SW 1271 (cell line): ENCODE measurements at places on chromosomes 1 and 21.

- no peak for DNase-seq
Observed at GRCh38 chr1:231605149-231606100, 21.2 kb upstream of the DISC1 start.

- no peak for DNase-seq
Observed at GRCh38 chr21:44431300-44431699, 24.0 kb upstream of the LRRC3 start.

- DNase-seq = no peak
Observed at GRCh38 chr1:167158111-167158812, 62.4 kb upstream of the POU2F1 start.

DNA sequence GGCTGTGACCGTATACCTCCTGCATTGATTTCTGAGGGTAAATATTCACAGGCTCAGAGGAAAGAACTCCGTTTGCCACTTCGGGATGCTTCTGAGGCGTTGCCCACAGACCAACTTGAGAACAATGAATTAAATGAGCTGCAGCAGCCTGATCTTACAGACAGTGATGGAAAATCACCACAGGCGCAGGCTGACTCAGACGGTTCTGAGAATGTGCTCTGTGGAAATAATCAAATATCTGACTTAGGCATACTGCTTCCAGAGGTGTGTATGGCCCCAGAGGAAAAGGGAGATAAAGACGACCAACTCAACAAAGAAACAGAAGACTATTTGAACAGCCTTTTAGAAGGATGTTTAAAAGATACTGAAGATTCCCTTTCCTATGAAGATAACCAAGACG lies 76.7 kb upstream of the SCCPDH start:
- no peak for DNase-seq

DNA sequence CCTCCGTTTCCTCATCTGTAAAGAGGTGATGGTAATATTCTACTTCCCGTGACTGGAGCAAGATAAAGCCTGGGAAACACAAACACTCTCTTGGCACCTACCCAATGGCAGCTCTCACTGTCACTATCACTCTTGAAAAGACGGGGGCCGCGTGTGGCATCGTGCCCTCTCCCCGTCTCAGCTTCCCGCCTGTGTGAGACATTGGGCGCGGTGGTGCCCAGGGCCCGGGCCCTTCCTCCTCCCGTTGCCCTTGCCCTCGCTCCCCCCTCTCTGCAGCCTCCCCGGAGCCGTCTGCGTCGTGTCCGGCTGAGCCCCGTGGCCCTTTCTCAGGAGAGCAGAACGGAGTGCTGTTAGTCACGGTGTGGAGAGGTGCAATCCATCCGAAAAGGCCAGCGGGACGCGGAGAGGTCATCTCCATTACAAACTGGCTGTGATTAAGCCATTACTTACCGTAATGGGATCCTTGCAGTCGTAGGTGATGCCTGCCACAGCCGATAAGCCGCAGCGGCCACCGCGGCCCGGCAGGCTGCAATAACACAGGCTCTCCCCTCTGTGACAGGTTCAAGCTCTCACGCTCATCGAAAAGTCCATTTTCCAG lies 156.4 kb upstream of the ZC3H12A start:
- no peak for DNase-seq

- no peak for DNase-seq
Observed at GRCh38 chr1:244234009-244234643, 183.0 kb downstream of the ZBTB18 start.

DNA sequence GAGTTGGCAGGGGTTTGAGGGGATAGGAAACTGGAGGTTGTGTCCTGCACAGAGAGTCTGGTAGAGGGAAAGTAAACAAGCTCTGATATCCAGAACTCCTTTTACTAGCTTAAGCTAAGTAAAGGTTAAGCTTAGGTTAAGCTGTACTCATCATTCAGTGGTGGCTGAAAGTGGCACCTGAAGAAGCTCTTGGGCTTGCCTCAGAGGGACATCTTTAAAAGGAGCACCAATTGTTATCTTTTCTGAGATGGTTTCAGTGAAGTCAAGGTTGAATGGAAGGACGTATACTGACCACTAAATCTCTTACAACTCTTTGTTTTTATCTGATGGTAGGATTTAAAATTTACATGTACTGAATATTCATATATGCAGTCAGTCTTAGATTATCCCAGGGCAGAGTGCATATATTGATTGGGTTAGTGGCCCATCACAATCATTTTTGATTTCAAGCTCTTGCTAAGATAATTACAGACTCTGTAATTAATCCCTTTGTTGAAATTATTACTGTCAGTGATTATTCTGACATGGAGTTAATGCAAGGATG lies 43.3 kb downstream of the S1PR1 start:
- DNase-seq = no peak

- no peak for DNase-seq
Observed at GRCh38 chr1:245298781-245299180, 144.0 kb downstream of the KIF26B start.

GRCh38 chr1:30888391-30888790 lies 20.2 kb downstream of the SDC3 start:
- no peak for DNase-seq

DNA sequence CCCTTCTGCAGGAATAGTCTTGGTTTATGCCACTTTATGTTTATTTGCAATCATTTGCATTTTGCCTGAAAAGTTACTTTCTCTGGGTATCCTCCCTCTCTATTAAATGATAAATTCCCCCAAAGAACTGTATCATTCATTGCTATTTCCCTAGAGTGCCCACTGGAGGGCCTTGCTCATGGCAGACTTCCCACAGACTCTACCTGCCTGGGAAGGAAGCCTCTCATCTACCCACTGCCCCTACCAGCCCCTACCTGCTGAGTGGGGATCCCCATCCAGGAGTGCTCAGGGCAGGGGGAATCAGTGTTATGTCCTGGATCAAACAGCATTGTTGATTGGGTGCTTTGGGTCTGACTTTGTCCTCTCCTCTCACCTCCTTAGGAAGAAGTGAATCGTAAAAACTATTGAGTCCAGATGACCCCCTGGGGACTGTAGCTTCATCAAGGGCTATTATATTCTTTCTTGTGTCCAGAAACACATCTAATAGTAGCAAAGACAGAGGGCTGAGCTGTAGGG lies 6.8 kb upstream of the LRRN2 start:
- no peak for DNase-seq

DNA sequence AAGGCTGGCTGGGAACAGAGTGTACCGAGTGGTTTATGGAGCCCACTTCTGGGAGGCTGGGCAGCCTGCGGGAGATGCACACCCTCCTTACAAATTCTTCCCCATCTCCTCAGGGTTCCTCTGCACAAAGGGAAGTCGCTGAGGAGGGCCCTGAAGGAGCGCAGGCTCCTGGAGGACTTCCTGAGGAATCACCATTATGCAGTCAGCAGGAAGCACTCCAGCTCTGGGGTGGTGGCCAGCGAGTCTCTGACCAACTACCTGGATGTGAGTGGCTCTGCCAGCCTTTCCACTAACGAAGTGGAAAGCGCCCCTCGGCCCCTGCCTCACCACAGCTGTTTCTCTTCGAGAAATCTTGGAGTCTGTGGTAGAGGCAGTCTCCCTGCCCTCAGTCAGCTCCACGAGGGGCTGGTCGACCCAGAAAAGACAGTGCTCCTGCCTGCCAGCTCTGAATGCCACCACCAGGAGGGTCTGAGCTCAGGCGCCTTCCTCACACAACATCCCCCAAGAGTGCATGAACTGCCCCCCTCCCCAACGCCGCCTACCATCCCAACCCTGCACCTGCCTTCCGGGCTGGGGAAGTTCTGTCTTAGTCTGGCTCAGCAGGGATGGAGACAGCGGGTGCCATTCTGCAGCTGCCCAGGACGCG lies 31.8 kb downstream of the PROK1 start:
- no peak for DNase-seq

- DNase-seq = no peak
Observed at GRCh38 chr1:167748906-167749305, 27.1 kb downstream of the MPZL1 start.

GRCh38 chr1:235022981-235023710 lies 105.5 kb downstream of the TOMM20 start:
- no peak for DNase-seq

- DNase-seq = peak; percentile 12
Observed at GRCh38 chr1:196355206-196355786, 252.9 kb downstream of the KCNT2 start.

DNA sequence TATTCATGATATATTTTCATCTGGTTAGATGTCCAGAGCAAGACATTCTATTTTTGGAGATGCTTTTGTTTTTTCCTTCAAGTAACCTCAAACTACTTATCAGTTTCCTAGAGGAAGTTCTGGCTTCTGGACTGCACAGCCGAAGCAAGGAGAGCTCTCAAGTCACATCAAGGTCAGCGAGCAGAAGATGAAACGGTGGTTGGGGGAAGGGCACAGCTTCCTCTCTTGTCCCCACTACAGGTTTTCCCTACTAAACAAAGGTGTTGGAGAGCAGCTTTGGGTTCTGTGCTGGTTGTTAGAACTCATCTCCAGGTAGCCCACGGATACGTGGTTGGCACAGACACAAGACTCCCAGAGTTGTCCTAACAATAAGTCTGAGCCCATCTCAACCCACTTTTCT lies 5.1 kb upstream of the PLEKHO1 start:
- no peak for DNase-seq

DNA sequence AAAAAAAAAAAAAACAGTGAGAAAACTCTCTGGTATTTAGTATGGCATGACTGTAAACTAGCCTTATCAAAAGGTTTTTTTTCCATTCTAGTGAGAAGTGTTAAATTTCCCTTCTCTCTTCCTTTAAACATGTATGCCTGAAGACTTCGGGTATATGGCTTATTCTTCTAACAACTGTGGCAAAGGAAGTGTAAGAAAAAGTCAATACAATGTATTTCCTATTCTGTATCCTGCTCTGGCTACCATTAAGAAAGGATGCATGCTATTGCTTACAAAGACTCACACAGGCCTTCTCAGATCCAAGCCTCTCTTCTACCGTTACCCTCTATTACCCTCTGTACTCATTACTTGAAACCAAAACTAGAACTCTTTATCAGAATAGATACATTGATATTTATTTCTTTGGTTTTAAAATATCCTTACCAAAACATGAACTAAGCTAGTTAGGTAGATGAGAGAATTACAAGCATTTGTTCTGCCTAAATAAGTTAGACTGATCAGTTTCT lies 8.4 kb downstream of the CEPT1 start:
- no peak for DNase-seq

DNA sequence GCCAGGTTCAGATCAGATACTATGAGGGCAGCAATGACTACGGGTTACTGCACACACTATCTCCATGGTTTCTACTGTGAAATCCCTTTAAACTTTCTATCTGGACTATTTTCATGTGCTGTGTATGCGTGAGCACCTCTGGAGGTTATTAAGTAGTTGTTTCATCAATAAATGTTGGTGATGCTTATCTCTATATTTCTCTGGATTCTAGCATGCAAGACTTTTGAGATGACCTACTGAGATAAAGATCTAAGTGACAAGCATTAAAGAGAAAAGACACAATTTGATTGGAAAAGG lies 194.0 kb downstream of the NRIP1 start:
- no peak for DNase-seq

- no peak for DNase-seq
Observed at GRCh38 chr1:195306281-195306680, 1302.0 kb downstream of the KCNT2 start.

- no peak for DNase-seq
Observed at GRCh38 chr1:66438062-66438461, 95.9 kb upstream of the SGIP1 start.

DNA sequence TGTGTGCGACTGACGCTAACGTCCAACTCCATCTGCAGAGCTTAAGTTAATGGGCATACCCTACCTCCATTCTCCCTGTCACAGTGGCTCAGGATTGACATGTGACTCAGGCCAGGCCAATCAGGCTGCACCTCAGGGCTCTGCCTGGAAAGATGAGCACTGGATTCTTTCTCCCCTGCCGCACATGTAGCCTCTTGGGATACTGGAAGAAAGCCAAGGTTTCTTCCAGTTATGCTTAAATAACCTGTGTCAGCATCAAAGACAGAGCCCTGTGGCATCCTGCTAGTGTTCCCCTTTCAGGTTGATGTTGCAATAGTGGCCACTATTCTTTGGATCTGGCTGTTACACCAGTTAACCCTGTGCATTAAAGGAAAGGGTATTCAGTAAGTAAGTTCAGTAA lies 55.0 kb upstream of the SYT6 start:
- no peak for DNase-seq

GRCh38 chr1:245715291-245715701 lies 560.5 kb downstream of the KIF26B start:
- DNase-seq = no peak

- DNase-seq = no peak
Observed at GRCh38 chr1:206559672-206559995, 52.3 kb downstream of the RASSF5 start.

DNA sequence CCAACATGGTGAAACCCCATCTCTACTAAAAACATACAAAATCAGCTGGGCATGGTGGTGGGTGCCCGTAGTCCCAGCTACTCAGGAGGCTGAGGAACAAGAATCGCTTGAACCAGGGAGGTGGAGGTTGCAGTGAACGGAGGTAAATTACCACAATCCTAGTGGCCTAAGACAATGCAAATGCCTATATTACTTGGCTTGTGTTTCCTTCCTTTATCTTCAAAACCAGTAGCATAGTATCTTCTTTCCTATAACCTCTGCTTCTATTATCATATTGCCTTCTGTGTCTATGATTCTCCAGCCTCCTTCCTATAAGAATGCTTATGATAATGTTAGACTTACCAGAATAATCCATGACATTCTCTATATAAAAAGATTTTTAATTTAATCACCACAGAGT lies 156.2 kb upstream of the RGS18 start:
- DNase-seq = no peak

DNA sequence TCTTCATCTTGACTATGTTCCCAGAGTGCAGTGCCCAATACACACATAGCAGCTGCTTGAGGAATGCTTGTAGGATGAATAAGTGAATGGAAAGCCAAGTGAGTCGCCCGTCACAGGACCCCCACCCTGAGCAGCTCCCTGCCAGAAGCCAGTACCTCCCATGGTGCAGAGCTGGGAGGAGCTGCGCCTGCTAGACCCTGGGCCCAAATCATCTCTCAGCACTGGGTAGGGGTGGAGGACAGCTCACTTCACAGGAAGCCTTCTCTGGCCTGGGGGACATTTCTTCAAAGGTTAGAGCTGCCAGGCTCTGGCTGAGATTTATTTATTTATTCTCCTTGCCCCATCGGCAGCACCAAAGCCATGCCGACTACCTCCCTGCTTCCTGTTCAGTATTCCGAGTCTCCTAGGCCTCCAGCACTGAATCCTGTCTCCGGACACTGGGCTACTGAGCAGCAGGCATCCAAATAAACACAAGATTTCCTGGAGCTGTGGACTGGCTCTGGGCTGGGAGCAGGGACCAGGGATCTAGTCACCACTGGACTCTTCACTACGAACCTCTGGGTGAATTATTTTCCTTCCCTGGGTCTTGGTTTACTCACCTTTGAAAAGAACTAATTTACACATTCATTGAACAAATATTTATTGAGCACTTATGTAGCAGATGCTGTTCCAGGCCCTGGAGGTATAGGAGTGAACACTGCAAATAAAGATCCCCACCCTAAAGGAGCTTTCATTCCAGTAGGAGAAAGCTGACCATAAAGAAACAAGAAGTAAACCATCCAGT lies 187.7 kb downstream of the TRABD2B start:
- no peak for DNase-seq

- no peak for DNase-seq
Observed at GRCh38 chr1:28170001-28170596, 6.4 kb downstream of the PTAFR start.
